ENCODE measurements at places on chromosomes 6 and 20.

- peak; percentile 17 for DNase-seq
These were observed 1.9 kb upstream of the BLOC1S5 start for GRCh38 chr6:8066108-8066507.

DNA sequence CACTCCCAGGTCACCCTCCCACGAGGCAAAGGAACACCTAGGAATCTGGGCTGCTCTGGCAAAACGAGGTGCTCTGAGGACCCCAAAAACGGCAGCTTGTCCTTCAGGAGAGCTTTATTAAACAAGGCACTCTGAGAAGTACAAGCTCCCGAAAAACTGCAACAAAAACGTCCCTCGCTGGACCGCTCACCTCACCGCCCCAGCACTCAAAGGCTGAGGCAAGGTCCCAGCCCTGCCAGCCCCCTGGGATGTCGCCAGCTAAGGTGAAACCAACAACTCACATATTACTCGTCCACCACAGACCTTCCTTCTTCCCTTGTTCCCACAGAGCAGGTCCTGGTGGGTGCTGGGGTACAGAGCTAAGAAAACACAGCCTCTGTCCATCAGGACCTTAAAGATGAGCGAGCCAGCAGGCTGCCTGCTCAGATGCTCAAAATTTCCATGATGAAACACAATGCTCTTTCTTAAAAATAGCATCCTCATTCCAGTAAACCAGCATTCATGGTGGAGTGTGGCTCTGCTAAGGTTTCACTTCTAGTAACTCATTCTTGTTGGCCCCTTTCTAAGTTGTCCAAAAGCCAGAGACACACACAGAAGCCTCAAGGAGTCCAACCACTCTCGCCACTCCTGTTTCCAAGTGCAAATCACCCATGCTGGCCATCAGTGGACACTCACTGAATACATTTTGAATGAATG lies 35.9 kb downstream of the ATP9A start:
- no peak for DNase-seq

GRCh38 chr6:135532559-135532958 lies 35.0 kb upstream of the AHI1 start:
- no peak for DNase-seq

DNA sequence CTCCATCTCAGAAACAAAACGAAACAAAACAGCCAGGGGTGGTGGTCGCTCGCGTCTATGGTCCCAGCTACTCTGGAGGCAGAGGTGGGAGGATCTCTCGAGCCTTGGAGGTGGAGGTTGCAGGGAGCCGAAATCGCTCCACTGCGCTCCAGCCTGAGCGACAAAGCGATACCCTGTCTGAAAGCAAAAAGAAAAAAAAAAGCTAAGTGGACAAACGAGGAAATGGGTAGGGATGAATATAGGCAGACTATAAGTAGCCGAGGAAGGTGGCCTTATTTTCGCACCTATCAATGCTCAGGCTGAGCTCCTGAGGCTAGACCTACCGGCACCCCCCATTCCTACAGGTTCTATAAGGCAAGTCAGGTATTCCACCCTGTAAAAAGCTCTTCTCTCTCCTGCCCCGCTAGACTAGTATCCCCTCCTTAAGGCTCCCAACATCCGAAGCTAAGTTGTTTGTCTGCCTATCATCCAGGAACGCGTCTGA lies 650 bp upstream of the CASP8AP2 start:
- DNase-seq = peak; percentile 51

- DNase-seq = no peak
These were observed 92.9 kb downstream of the VEGFA start for GRCh38 chr6:43862925-43863324.

DNA sequence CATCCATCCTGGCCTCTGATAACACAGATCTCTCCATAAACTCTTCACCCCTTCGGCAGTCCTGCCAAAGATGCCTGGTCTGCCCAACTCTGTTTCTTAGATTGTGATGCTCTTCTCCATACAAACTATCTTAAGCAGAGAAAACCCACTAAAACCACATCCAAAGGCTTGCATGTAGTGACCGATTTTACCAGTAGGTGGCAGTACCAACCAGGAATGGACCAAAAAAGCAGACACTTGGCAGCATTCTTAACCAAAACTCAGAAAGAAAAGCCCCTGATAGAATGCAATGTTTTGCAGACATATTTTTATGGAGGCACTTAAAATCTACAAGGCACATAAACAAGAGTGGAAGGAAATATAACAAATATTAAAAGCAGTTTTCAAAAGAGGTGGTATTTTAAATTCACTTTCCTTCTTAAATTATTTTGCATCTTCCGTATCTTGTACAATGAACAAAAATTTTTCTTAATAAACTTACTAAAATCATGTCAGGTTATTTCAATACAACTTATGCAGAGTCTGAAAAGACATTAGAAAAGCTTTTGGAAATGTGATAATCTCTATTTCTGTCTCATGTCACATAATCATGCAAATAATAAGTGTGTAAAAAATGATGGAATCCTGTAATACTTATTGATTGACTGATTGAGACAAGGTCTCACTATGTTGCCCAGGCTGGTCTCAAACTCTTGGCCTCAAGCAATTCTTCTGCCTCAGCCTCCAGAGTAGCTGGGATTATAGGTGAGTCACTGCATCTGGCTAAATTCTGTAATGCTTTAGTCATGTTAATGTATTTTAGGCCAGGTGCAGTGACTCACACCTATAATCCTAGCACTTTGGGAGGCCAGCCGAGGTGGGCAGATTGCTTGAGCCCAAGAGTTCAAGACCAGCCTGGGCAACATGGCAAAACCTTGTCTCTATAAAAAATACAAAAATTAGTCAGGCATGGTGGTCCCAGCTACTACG lies 29.4 kb downstream of the LRP11 start:
- peak; percentile 62 for DNase-seq

GRCh38 chr6:110055387-110055735 lies 77.2 kb downstream of the GPR6 start:
- DNase-seq = no peak

DNA sequence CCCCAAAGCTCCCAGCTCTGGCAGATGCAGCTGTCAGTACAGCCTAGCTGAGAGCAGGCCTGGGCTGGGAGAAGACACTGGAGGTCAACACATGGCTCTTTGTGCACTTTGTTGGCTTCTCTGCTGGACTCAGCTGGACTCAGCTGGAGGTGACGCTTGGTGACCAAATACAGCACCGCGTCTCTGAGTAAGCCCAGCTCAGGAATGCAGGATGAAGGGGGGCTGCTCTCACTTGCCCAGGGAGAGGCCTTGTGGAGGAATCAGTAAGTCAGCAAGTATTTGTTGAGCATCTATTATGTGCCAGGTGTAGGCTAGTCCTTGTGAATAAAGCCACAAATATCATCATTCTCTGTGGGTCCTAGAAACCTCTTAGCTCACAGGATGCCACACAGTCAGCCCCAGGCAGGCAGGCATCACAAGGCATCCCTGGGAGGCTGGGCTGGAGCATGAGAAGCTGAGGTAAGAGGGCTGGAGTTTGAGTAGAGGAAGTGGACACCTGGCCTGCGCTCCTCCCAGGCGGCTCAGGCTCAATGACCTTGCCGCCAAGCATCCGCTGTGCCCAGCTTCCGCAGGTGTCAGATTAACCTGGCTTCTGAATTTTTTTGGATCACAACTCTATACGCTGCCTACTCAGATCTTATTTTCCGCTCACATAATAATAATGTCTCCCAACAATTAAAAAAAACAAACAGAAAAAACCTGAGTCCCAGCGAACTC lies 95.4 kb downstream of the TMEM170B start:
- DNase-seq = no peak

GRCh38 chr6:159212028-159212427 lies 42.8 kb downstream of the FNDC1 start:
- DNase-seq = no peak

DNA sequence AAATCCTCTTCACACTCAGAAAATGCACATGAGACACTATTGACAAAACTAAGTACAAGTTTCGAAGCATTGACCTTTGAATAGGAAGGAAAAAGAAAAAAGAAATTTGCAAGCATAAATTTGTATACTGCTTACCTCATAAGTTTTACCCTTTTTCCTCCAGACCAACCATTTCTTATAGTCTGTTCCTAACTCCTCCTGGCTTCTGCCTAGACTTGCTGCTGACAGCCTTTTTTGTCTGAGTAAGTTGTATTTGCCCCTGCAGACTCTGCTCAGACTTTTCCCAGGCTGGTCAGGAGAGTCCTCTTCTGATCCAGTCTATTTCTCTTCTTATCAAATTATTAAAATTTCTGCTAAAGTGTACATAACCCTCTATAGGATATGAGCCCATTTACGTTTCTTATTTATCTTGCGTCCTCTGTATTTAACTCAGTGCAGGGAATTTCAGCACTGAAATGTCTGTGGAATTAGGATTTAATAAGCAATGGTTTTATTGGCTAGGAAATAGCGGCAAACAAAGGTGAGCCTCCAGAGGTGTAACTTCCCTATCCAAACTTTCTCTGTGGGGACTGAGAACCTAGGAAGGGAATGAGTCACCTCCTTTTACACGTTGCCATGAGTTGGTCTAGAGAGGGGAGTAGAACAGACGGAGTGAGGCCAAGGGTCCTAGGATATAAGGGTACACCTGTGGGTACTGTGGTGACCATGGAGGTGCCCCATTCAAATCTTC lies 207.1 kb upstream of the MARCKS start:
- DNase-seq = no peak

DNA sequence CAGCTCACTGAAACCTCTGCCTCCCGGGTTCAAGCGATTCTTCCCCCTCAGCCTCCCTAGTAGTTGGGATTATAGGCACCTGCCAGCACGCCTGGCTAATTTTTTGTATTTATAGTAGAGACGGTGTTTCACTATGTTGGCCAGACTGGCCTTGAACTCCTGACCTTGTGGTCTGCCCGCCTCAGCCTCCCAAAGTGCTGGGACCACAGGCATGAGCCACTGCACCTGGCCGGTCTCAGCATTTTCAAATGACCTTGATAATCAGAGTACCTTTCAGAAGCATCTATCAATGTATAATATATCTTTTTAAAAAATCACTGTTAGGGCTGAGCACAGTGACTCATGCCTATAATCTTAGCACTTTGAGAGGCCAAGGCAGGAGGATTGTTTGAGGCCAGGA lies 143.0 kb downstream of the DOK5 start:
- no peak for DNase-seq

DNA sequence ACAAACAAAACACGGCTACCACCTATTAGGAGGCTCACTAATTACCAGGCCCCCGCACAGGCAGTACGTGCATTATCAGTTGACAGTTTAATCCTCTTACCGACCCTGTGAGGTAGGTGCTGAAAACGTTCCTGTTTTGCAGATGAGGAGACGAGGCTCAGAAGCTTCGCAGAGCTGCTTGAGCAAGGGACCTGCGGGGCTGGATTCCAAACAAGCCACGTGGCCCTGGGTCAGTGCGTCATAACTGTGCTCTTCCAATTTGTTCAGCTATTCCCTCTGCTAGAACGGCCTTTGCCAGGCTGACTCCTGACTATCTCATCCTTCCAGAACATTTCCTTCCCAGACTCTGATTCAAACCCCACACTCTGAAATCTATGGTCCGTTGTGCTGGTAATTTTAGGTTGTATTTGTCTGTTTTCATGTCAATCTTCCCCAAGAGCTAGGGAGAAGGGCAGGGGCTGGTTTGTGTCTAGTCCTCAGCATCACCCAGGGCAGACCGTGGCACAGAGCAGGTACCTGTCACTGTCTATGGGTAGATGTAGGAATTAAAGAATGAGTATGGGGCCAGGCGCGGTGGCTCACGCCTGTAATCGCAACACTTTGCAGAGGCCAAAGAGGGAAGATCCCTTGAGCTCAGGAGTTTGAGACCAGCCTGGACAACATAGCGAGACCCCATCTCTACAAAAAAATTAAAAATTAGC lies 28.8 kb upstream of the TLDC2 start:
- DNase-seq = no peak

DNA sequence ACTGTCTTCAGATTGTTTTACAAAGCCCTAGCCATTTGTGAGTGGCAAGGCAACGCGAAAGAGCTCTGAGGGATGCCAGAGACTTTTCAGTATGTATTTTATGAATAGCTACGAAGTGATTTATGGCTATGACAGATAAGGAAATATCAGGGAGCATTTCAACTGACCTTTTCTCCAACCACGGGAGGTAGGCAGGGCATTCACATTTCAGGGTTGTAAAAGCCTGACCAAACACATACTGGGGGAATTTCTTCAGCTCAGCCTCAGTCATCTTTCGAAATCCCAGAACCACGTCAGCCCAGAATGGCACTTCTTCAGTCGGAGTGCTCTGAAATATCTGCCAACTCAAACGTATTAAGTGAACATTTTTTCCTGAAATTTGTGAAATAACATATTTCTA lies 10.8 kb downstream of the DDO start:
- DNase-seq = no peak

DNA sequence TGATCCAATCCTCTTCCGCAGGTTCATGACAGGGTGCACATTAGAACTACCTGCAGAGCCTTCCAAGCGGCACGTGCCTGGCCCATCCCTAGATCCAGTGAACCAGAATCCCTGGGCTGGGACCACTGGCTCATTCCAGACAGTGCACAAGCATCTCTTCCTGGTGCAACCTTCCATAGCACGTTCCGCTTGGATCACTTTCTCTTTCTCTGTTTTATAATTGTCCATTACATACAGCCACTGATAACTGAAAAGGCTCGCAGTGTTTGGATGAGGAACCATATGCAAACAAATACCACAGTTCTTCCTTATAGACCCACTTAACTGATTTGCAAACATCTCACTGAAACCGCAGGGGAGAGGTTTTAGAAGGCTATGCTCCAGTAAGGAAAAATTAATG lies 59.6 kb upstream of the DDR1 start:
- DNase-seq = no peak

DNA sequence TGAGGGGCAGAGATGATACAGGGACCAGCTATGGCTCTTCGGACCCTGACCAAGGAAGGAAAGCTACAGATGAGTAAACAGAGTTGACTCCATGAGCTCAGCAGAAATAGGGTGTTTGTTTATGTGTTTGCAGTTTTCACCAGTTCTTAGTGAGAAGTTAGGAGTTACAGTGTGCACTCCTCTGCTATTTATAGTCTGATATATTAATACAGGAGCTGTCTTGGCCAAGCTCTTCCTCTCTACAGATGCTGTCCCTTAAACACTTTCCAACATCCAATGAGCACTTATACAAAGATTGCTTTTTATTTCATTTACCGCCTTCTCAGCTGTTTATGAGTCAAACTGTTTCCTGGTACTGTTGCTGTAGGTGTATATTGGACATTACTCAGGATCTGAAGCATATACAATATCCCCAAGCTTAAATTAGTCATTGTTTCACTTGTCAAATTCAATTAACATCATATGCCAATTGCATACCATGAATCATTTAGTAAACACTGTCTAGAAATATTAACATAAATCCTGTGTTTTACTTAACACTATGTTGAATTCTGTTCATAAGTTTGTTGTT lies 618.0 kb downstream of the PRKN start:
- no peak for DNase-seq

DNA sequence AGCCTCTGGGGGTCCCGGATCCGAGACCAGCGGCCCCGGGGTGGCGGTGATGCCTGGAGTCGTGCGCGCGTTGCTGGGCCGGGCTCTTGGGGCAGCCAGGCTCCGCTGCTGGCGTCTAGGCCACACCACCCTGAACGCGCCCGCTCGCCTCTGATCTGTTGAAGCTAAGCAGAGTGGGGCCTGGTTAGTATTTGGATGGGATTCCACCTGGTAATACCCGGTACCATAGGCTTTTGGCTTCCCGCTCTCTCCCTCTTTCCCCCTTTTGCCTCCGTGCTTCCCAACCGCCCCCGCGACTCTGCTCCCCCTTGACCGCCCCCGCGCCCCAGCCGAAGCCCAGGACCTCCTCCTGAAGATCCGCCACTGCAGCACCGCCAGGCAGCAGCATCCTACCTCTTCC lies 1383.5 kb upstream of the DEFB115 start:
- no peak for DNase-seq

GRCh38 chr6:95768539-95768938 lies 191.2 kb downstream of the MANEA start:
- no peak for DNase-seq

- DNase-seq = no peak
These were observed 83.5 kb upstream of the SYNCRIP start for GRCh38 chr6:85726206-85726605.
